ENCODE measurements at places on chromosomes 1 and 21.
A peak's percentile ranks its signal among the peaks of the same experiment; 100 is the strongest.

DNA sequence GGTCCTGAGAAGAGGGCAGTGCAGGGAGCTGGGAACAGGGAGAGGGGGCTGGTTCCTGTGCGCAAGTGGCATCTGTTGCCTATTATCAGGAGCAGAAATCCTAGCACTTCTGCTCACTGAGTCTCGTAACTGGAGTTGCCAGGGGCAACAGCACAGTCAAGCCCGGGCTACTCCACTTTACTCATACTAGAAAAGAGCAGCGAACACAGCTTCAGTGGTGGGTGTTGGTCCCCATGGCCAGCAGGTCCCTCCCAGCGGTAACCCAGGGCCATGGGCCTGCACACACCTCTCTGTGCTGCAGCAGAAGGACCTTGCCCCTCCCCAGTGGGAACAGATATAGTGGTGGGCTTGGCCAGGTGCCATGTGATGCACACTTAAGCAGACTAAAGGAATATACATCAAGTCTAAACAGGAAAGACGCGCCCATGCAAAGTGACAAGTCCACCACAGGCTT, 8.5 kb downstream of the PYCR2 start:
- peak; percentile 6 for DNase-seq

GRCh38 chr1:15409388-15410222, at the start of gene EFHD2:
Gene EFHD2 (plus strand): TSS chr1:15409888. CDS start chr1:15409972, 84 bp downstream.
- DNase-seq: peak; percentile 85

DNA sequence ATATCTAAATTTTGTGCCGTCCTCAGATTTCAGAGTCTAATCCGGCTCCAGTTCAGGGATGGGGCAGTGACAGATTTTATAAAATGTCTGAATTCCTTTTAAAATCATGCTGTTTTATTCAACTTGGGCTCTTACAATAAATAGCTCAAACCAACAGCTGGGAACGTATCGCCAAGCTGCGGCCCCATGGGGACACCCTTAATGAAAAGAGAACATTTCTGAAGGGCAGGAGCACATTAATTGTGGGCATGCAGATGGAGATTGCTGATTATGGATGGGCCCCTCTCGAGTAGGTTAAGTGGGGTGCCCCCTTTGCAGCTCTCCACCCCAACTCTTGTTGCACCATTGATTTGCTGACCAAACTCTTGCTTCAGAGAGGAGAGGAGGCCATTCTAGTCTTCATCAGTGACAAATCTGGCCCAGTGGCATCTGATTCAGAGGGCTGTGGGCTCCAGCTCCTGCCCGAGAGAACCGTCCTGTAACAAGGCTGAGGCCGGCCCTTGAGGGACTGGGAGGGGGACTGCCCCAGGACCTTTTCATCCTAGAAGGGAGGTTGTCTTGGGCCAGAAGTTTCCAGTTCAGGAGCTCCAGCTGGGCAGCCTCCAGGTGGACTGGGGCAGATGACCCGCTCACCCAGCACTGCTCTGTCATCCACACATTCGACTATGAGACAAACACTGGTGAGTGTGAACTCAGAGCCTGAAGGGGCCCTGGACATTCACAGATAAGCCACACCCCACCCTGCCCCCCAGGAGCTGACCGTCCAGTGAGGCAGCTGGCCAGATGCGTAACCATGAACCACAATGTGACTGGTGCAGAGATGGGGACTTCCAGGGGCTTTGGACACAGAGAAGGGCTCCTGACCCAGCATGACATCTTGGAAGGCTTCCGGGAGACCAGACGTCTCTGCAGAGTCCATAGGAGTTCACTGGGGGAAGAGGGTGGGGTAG, 55.1 kb upstream of the TMEM51 start:
- no peak for DNase-seq

GRCh38 chr21:41369105-41369919, 7.5 kb downstream of the MX2 start:
- no peak for DNase-seq

GRCh38 chr1:93328809-93329760, 16.6 kb upstream of the DR1 start:
- no peak for DNase-seq

GRCh38 chr1:224751624-224752311, 135.7 kb downstream of the CNIH3 start:
- no peak for DNase-seq

DNA sequence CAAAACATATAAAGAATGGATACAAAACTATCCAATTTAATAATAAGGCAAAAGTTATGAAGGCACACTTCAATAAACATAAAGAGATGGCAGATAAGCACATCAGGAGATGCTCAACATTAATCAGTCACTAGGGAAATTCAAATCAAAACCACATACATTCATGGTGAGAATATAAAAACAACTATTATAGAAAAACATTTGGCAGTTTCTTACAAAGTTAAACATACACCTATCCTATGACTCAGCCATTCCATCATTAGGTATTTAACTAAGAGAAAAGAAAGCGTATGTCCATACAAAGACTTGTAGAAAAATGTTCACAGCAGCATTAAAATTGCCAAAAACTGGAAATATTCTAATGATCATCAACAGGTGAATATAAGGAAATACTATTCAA, 44.3 kb downstream of the KIFAP3 start:
- no peak for DNase-seq

DNA sequence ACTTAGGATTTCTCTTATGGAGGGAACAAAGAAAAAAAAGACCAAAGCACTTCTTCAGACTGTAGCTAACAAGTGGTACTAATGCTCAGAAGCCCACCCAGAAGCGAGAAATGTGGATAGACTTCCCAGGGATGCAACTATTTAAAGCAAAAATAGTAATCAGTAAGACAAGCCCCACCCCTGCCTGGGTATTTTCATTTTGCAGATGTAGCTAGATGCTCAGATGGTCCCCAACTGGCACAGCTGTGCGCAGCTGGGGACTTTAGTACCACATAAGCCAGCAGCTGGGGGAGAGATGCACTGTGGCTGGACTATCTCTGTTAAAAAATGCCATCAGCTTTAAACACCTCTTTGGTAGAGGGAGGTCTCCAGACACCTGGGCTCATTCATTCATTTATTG, 77.8 kb upstream of the SPAG17 start:
- no peak for DNase-seq

- no peak for DNase-seq
Measured at GRCh38 chr1:78339490-78339889, 151.3 kb upstream of the PTGFR start.

DNA sequence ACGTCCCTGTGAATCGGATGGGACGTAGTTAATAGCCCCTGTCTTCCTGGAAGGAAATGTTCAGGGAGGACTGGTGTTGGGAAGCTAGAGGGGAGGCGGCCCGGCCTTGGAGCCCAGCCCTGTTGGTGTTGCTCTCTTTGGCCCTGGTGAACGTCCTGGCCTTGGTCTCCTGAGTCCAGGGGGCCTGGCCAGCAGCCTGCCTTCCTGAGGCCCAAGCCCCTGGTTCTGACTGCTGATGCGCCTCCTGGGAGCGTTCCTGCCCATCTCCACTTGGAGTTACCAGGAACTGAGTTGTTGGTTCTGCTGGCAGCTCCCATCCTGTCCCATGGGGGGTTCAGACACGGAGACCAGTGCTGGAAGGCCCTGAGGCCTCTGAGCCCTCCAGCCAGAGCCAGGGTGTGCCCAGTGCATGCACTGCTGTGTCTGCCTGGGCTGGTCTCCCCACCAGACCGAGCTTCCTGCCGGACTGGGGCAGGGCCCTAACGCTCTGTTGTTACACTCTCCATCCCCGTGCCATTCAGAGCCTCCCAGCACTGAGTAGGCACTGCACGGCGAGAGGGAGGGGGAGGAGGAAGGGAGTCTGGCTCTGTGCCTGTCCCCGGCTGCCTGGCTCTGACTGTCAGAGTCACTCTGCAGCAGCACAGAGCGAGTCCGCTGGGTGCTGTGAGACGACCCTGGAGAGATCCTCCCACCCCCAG, 382.5 kb upstream of the VAMP3 start:
- no peak for DNase-seq

DNA sequence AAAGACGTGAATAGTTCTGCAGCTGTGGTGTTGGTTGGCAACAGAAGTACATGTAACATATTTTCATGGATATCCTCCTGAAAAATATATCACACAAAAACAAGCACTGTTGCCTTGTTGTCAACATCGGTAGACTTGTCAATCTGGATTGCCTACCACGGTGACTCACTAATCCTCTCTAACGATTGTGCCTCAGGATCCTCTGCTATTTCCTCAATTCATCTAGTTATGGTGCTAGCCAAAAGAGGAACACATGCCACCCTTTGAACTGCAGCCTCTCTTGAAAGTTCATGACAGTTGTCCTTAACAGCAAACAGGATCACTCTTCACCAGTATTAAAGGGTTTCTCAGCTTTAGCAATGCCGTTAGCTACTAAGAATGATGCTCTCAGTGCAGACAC, 25.7 kb downstream of the RASAL2 start:
- no peak for DNase-seq

DNA sequence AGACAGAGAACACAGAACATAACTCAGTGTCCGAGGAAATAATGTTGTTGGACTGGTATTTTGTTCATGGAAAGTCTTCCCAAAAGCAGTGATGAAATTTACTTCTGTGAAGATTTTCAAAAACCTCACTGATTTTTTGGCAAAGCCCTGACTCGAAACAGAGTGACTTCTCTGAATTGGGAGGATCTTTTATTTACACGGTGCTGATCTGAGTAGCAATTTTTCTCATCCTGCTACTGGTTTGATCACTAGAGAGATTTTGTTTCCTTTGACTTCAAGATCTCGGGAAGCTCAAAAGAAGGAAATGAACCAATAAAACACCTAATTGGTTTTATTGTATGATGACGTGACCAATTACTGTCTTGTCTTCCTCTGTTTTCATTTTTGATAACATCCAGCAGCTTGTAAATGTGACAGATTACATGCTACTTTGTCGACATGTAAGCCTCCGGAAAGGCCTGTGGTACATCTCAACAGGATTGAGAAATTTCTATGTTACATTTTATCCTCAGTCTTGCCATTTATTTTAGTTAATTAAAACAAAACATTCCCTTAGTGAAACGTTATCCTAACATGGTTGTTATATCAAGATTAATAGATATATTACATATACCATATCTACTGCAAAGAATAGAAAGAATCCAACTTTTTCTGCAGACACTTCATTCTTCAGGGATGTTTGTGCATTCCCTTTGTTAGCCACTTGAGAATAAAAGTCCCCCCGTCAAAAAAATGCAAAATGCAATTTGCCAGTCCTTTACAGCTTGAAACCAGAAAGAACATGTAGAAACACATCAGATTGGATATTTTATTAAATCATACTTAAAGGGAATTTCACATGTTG, 42.8 kb upstream of the IFI44L start:
- DNase-seq: no peak

GRCh38 chr1:236845830-236846229, 50.7 kb downstream of the MTR start:
- no peak for DNase-seq
